CD4-positive, alpha-beta T cell treated with Interferon alpha-2 for 1 hour (primary cell): ENCODE measurements at places on chromosomes 7 and 10.
A peak's percentile ranks its signal among the peaks of the same experiment; 100 is the strongest.

DNA sequence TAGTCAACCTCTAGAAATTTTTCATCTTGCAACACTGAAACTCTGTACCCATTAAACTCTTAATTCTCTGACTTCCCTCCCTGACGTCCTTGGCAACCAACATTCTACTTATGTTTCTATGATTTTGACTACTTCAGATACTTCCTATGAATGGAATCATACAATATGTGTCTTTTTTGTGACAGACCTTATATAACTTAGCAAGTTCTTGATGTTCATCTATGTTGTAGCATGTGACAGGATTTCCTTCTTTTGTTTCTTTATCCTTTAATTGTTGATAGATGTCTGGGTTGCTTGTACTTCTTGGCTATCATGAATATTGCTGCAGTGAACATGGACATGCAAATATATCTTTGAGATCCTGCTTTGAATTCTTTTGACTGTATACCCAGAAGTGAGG lies 240.8 kb downstream of the ADK start:
- no peak for DNase-seq

DNA sequence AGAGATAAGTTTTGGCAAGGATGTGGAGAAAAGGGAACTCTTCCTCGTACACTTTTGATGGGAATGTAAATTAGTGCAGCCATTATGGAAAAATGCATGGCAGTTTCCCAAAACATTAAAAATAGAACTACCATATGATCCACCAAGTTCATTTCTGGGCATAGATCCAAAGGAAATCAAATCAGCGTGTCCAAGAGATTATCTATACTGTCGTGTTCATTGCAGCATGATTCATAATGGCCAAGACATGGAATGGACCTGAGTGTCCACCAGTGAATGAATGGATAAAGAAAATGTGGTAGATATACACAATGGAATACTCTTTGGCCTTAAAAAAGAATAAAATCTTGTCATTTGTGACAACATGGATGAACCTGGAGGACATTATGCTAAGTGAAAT lies 70.3 kb upstream of the RSU1 start:
- DNase-seq, result no peak

- DNase-seq, result no peak
Measured at GRCh38 chr10:2885288-2886278, 181.8 kb upstream of the PFKP start.

- DNase-seq, result no peak
Measured at GRCh38 chr7:104653825-104654401, 325.5 kb downstream of the LHFPL3 start.

GRCh38 chr10:47326927-47327330 lies 4.7 kb downstream of the GDF2 start:
- no peak for DNase-seq

- no peak for DNase-seq
Measured at GRCh38 chr10:2680821-2681220, 386.5 kb upstream of the PFKP start.

GRCh38 chr10:14781763-14782162 lies 7.1 kb upstream of the FAM107B start:
- no peak for DNase-seq

GRCh38 chr10:4242561-4243035 lies 457.6 kb upstream of the KLF6 start:
- no peak for DNase-seq

- no peak for DNase-seq
Measured at GRCh38 chr10:21689881-21690280, 155.8 kb downstream of the MLLT10 start.

DNA sequence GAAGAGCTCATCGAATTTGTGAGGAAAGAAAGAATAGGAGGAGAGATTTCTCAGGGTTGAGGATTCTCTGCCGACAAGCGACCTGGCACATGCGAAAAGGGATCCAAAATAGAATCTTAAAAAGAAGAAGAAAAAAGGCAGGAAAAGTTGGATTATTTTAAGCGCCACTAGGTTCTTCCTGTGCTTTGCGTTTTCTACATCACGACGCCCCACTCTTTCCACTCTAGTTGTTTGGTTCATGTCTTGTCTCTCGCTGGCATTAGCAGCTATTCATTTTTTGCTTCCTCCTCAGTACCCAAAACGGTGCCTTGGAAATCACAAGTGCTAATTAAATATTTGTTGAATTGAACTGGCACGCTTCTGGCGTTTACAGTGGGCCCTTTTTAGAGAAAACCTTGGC lies 674 bp upstream of the FRA10AC1 start:
- no peak for DNase-seq

DNA sequence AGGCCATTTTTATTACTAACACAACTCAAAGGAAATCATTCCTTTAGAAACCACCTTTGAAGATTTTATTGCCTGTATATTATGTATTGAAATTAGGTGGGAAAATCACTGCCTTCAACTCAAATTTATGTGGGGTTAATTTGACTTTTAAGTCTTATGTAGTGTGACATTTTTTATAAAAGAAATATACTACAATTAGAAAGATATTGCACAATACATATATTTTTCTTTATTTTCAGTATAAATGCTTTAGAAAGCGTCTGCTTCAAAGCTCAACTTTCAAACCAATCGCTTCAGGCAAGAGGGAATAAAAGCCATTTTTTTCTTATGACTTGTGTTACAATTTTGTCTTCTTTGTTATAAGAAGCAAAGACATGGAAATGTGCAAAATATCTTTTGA lies 337.4 kb upstream of the ZWINT start:
- DNase-seq, result no peak

DNA sequence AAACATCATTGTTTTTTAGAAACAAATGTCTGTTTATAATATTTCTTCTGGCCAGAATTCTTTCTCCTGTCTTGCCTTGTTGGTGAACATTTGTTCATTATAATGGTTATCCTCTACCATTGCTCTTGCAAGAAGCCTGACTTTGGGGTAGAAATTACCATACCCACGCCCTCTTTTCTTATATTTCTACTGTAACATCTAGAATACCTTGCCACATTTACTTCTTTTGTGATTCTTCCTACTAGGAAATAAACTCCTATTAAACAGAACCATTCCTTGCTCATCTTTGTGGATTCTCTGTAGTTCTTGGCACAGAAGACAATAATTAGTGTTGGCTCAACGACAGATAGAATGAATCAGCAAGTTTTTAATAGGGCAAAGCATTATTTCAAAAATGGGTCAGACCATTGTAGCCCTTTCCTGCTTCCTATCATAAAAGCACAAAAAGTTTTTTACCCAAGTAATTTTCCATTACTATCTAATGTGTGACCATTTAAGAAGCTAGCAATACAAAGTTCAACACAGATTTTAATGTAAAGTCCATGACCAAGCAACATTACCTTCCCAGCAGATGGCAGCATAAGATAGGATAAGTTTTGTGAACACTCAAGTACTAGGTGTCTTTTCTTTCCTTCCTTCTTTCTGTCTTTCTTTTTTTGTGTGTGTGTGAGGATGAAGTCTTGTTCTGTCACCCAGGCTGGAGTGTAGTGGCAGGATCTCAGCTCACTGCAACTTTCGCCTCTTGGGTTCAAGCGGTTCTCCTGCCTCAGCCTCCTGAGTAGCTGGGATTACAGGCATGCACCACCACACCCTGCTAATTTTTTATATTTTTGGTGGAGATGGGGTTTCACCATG lies 270.4 kb downstream of the HGF start:
- DNase-seq, result peak; percentile 9

DNA sequence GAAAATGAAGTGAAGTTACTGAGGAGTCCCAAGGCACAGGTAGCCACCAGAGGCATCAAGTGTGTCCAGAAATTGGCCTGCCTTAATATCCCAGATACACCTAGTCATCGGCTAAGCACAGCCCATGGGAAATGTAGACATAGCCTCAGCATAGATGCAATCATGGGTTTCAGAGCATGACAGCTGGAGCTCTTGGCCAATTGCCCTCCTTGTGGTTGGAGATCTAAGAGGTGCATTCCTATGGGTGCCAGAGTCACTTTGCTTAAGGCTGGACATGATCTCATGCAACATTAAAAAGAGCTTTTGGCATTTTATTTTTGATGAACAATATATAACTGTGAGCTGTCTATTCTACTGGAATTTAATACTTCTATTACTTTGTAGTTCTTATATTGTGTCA lies 758.0 kb upstream of the LRRTM3 start:
- DNase-seq, result no peak

DNA sequence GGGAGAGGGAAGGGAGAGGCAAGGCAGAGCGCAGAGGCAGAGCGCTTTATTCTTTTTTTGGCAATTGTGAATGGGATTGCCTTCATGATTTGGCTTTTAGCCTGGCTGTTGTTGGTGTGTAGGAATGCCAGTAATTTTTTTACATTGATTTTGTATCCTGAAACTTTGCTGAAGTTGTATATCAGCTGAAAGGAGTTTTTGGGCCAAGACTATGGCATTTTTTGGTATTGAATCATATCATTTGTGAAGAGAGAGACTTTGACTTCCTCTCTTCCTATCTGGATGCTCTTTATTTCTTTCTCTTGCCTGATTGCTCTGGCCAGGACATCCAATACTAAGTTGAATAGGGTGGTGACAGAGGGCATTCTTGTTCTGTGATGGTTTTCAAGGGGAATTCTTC lies 291.3 kb downstream of the REEP3 start:
- no peak for DNase-seq
